ENCODE measurements at places on chromosomes 1 and 21.

- DNase-seq, result no peak
Observed at GRCh38 chr1:156160000-156160742, 6.8 kb downstream of the SEMA4A start.

DNA sequence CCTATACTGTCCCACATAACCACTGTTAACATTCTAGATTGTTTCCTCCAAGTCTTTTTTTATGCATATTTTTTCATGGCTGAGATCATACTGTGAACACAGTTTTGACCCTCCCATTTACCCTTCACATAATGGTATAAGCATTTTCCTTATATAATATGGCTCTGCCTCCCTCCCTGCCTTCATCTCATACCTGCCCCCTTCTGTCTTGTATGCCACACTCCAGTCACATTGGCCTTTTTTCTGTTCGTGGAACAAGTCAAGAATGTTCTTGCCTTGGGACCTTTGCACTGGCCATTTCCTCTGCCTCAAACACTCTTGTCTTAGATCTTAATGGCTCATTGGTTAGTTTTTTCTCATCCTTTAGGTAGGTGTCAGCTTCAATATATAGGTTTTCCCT lies 24.3 kb upstream of the ELAVL4 start:
- no peak for DNase-seq

DNA sequence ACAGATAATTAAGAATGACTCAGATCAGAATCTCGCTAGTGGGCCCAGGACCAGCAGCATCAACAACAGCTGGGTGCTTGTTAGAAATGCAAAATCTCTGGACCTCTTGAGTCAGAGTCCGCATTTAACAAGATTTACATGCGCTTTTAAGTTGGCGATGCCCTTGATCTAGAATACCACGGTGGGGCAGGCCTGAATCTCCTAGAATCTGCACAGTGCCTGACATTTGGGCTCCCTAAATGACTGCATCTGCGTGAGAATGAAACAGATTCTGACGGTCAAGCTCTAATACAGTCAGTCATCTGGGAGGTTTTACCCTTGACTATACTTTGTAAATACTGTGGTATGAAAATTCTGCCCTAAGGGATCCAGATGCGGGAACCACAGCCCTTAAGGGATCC lies 17.2 kb upstream of the RAB29 start:
- DNase-seq, result no peak

GRCh38 chr1:226131639-226132038 lies 54.9 kb downstream of the ACBD3 start:
- no peak for DNase-seq

GRCh38 chr1:99481391-99481996 lies 164.4 kb upstream of the PALMD start:
- no peak for DNase-seq

GRCh38 chr1:209490013-209490412 lies 93.5 kb upstream of the CAMK1G start:
- no peak for DNase-seq

DNA sequence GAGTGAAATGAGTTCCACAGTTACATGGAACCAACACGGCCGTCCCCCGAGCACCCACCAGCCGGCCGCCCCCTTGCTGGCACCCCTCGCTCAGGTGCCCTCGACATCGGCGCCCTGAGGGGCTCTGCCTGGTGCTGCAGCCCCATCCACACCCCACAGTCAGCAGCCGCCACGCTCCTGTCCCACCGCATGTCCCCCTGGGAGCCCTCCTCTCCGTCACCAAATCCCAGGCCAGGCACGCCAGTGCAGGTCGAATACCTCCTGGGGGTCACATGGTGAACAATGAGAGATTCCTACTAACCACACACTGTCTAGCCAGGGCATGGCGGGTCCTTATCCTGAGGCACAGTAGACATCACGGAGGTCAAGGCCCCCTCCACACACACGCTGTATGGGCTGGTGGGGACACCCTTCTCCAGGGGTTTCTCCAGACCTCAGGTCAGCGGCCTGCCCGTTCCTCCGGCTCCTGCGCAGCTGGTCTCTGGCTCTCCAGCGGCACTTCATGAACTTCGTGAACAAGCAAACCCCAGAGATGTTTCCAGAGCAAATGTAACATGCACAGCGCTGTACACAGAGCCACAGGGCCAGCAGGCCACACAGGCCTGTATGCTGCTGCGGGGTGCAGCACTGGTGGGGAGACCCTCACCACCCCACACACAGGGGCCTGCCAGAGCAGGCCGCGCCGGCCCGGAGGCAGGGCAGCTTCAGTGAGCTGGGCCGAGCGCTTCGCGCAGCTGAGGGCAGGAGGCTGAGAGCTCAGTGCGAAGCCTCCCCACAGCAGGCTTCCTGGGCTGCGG lies 21.8 kb downstream of the POFUT2 start:
- DNase-seq, result no peak

DNA sequence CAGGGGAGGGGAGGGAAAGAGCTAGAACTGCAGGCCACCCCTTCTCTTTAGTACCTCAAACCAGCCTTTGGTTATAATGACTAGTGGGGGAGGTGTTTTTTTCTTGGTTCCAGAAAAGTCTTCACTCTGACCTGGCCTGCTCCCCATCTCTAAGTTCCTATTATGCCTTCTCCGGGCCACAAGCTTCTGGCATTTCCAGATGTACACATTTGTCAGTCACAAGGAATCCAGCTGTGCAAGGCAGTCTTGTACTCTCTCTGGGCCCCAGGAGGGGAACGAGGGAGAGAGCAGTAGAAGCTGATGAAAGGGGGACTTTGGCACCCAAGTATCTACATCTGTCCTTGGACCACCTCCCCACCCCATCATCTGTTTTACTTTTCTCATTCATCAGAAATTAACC lies 2.7 kb upstream of the FALEC start:
- DNase-seq, result no peak

DNA sequence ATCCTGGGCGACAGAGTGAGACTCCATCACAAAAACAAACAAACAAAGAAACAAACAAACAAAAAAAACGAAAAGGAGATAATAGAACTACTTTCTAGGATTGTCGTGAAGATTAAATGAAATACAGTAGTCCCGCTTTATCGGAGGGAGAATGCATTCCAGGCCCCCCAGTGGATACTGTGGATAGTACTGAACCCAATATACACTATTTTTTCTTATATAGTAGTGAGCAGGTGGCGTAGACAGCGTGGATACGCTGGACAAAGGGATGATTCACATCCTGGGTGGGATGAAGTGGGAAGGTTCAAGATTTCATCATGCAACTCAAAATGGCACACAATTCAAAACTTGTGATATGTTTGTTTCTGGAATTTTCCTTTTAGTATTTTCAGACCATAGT lies 8.0 kb downstream of the SLC35F3 start:
- no peak for DNase-seq

DNA sequence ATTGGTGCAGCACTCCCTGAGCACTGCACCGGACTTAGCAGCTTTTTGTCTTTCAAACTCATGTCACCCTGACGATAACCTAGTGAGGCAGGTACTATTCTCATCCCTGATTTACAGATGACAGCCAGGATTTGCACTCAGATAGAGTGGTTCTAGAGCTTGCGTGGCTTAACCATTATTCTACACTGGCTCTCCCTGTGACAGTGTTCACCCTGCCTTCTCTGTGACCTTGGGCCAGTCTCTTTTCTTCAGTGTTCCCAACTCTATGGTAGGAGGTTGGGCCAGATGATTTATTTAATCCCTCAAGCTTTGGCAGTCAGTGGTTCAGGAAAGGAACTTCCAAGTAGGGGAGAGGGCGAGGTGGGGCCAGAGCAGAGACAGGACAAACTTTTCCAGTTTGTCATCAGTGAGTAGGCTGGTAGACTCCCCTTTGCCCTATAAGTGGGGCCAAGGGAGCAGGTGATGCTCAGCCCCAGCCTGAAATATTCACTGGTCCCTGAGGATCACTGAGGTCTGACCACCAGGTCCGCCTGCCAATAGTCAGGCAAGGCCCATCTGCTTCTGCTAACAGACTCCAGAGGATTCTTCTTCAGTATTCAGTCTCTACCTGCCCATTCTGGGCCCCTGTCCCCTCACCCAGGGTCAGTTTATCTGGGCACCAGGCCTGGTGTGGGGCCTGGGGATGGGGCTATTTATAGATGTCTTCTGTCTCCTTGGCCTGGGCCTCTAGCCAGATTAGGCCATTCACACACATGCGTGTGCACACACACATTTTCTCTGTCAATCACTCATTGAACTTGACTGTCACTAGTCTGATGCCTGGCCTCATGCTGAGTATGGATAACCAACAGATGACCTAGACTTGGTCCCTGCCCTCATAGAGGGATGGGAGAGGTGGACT lies 8.8 kb upstream of the FABP3 start:
- no peak for DNase-seq

DNA sequence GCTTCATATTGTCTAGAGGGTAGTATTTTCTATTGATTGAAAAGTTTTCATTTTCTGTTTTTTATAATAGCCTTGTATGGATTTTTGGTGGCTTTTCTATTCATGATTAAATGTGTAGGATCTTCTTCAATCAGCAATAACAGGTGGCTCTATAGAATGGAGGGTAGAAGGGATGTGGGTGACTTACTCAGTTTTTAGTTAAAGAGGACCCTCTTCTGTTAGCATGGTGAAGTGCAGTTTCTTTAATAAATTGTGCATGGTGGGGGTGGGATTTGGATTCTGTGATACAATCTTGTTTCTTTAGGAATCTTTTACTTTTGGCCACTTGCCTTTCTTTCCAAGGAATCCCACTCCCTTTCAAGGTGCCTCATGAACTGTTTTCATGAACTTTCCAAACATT lies 64.7 kb downstream of the SLC35A3 start:
- DNase-seq, result no peak

GRCh38 chr21:33682992-33683627 lies 40.8 kb downstream of the ITSN1 start:
- DNase-seq, result no peak

GRCh38 chr1:185062710-185063370 lies 17.5 kb downstream of the RNF2 start:
- DNase-seq, result no peak

DNA sequence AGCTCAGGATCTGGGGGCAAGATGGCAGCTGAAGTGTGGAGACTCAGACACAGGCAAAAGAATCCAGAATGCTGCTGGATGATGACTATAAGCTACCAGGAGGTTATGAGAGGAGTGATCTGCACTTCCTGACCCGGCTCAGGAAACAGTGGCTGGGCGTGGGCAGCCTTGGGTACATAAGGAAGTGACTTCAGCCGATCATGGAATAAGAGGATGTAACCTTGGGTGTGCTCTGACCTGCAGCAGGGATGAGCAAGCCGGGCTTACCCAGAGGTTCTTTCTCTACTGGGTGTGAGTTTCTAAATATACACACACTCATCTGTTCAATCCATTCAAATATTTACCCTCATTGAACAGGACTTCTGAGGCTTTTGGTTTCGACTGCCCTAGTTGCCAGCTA lies 62.7 kb downstream of the CD34 start:
- no peak for DNase-seq

DNA sequence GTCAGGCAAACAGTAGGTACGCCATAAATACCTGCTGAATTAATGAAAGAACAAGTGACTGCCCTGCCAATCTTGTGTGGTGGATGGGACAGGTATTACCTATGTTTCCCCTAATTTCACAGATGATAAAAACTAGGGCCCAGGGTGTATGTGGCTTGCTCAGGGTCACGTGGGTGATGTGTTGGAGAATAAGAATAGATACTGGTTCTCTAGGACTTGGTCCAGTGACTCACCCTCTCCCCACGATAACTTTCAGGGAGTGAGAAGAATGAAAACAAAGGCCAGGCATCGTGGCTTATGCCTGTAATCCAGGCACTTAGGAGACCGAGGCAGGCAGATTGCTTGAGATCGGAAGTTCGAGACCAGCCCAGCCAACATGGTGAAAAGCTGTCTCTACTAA lies 26.7 kb downstream of the SLC26A9 start:
- no peak for DNase-seq

GRCh38 chr21:44697811-44698734 lies 1.1 kb downstream of the KRTAP10-12 start:
- no peak for DNase-seq

- no peak for DNase-seq
Observed at GRCh38 chr21:37568916-37569315, 202.3 kb downstream of the DYRK1A start.

DNA sequence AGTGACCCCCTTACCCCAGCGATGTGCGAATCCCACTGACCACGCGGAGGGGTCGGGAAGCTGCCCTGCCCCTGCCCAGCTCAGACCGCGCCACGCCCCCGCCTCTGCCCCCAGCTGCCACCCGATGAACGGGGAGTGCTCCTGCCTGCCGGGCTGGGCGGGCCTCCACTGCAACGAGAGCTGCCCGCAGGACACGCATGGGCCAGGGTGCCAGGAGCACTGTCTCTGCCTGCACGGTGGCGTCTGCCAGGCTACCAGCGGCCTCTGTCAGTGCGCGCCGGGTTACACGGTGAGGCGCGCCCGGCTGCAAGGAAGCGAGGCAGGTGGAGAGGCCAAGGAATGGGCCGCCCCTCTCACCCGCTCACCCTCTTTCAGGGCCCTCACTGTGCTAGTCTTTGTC lies 11.9 kb upstream of the LRRC71 start:
- DNase-seq, result no peak

DNA sequence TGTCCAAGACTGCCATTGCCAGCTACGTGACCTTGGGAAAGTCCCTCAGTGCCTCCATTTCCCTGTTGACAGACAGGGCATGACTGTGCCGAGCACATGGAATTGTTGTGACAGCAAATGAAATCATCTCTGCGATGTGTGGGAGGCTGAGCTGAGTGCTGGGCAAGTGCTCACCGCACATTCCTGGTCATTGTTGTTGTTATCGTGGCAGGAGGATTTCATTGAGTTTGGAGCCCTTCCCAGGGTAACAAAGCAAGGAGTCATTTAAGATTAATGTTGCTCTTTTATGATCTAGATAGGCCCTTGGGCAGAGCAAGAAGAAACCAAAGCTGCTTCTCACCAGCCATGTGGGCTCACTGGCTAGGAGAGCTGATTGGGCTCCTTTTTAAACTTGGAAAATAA lies 39.6 kb upstream of the ITPKB start:
- no peak for DNase-seq

- no peak for DNase-seq
Observed at GRCh38 chr1:186772228-186772627, 56.5 kb upstream of the PLA2G4A start.

DNA sequence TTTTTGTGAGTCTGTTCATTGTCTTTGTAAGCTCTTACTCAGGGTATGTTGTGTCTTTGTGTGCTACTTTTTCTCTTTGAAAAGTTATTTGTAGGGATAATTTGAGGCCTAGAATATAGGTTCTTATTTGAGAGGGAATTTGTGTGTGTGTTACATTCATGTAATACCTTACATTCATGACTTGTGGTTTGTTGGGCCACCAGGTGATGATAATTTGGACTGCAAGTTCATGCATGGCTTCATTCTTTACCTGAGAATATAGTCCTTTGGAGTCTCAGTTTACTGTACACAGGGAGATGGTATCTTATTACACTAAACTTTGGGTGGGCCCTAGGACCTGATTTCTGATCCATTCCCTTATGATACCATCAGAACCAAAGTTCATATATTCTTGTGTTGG lies 51.8 kb upstream of the FASLG start:
- no peak for DNase-seq

GRCh38 chr1:33608825-33609400 lies 136.5 kb downstream of the ZSCAN20 start:
- DNase-seq, result no peak

GRCh38 chr21:15437883-15438282 lies 291.9 kb upstream of the USP25 start:
- DNase-seq, result no peak
